Urinary bladder (tissue), 4 donors: ENCODE measurements at places on chromosomes 1 and 21. TPM values are rescaled to one million over a fixed set of nuclear protein-coding genes. Genes with fewer than 3 reads are reported as not detected.

VPS13D gene
- 27.2 TPM for polyA plus RNA-seq

UMODL1 gene
- polyA plus RNA-seq, result not detected

DNA sequence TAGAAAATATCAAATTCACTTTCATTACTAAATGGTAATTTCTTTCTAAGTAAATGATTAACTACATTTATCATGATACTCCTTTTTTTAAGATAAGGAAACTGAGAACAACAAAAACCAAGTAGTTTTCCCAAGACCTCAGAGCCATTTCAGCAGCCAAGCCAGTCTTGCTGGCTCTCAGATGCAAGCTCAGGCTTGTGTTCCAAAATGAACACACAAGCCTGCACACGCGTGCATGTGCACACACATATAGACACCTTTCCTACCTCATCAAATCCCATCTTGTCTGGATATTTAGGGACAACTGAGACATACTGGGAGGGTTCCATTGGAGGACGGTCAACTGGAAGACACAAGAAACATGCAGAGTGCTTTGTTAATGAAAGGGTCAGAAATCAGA lies 83.0 kb downstream of the COLGALT2 start:
- no peak for DNase-seq

- DNase-seq, result no peak
Observed at GRCh38 chr1:206470692-206471414, 577 bp downstream of the IKBKE start.

GRCh38 chr1:115118611-115119010 lies 29.3 kb upstream of the TSPAN2 start:
- DNase-seq, result no peak
